ENCODE measurements at places on chromosomes 13 and 19.

- no peak for DNase-seq
Observed at GRCh38 chr19:44820648-44821609, 12.0 kb downstream of the BCAM start.

- peak; percentile 46 for DNase-seq
Observed at GRCh38 chr13:46403851-46404732, 17.0 kb upstream of the RUBCNL start.

GRCh38 chr19:55156202-55157063, 1.1 kb downstream of the TNNI3 start:
- DNase-seq = no peak

GRCh38 chr13:97535614-97536013, 101.6 kb downstream of the RAP2A start:
- DNase-seq = no peak

DNA sequence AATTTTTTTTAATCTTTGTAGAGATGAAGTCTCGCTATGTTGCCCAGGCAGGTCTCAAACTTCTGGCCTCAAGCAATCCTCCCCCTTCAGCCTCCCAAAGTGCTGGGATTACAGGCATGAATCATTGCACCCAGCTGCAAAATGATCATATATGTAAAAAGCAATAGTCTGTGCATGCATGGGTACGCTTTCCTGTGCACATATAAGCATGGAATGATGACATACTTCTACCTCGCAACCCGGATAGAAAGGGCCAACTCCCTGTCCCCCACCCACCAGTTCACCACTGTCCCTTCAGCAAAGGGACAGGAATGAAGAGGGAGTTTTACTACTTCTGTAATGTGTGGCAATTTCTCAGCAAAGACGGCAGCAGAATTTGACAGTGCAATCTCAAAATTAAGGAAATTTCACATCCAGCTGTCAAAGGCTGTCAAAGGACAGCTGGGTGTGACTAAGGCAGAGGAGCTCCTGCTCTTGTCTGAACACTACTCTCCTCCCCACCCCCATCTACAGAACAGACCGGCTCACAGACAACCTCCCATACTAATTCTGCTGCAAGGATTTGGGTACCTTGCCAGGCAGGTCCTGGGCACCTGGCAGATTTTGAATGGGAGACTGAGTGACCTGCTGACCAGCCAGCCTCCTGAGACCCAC, 95.6 kb downstream of the TSHZ3 start:
- DNase-seq = no peak

DNA sequence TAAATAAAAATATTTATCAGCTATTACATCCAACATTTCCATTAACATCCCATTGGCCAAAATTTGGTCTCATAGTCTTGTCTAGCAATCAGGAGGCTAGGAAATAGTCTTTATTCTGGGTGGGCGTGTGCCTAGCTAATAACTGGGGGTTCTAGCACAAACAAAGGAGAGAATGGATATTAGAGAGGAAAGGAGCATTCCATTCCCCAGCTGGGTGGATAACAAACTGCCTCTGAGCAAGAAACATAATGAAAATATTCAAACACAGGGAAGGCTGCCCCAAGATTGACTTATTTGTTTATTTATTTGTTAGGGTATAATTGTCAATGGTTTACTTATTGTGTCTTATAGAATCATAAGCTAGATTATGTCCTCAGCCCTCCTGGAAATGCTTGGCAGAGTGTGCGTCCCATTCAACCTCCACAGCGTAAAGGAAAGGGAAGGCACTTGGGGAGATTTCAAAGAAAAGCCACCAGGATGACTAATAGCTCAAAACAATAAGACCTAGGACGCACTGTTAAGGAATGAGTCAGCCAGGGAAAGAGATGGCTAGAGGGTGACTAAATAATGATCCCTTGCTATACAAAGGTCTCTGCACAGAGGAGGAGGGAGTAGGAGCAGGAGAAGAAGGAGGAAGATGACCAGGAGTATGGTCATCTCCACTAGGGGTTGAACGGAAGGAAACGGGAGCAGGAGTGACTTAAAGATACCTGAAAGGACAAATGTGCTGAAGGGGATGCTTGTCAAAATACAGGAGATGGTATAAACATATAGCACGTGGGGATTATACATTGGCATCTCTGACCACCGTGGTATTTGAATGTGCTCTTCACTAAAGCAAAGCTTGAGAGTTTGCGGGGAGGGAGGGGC, 23.5 kb upstream of the USP12 start:
- DNase-seq = no peak

DNA sequence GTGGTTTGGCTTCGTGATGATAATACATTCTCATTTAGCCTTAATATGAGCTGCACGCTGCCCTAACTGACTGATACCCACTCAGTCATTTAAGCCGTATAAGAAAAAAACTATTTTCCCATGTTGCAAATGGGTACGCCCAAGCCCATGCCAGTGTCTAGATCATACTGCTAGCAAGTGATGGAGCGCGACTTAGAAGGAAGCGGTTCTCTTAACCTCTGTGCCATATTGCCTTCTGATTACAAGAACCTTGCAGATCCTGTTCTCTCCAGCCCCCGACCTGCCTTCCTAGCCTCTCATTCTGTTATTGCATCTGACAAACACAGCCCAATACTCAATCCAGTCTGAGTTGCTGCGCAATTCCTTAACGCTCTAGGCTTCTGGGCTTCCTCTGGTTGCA, 603 bp downstream of the GPALPP1 start:
- no peak for DNase-seq

DNA sequence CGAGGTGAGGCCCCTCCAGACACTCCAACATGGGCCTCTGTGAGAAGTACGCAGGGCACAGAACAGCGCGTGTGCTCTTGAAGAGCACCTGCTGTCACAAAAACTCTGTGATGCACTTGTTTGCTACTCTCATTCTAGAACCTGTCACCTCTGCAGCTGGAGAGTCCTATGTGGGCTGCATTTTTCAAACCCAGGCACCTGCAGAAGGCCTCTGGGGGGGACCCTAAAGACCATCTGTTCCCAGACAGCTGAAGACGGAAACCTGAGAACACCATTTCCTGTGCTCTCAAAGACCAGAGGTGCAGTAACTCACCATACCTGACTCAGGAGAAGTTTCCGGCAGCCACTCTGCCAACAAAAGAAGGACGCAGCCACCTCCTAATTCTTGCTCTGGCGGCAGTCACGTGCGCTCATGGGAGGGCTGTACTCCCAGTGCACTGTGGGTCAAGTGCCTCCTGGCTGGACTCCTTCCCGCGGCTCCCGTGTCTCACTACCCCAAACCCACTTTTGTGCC, 28.1 kb downstream of the RANBP3 start:
- no peak for DNase-seq

- DNase-seq = no peak
Observed at GRCh38 chr19:48329167-48329891, 4.0 kb downstream of the EMP3 start.

DNA sequence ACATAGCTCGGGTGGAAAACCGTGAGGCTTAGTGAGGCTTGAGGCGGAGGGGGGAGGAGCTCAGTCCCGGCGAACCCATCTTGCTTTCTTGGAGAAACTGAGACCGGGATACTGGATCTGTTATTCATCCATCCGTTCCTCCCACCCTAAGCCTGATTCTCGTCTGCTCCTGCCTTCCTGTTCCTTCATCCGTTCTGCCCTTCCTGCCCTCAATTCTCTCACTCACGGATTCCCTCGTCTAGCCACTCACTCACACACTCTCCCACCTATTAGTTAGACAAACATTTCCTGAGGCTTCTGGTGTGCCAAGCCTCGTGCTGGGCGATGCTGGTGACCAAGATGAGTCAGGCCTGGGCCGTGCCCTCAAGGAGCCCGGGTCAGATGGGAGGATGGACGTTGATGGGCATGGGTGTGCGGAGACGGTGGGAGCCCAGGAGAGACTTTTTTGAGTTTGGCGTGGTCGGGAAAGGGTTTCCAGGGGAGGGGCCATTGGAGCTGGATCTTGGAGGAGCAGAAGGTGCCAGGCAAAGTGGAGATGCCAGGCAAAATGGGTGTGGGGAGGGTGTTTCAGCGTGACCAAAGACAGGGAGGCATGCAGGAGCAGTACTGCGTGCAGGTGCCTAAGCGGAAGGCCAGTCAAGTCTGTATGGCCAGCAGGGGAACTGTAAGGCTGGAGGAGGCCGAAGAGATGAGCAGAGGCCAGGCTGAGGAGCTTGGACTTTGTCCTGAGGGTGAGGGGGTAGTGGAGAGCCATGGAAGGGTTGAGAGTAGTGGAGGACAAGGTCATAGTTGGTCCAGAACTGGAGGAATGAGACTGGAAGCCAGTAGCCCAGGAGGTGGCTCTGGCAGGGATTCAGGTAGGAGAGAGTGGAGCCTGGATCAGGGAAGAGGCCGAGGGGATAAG, 7.4 kb upstream of the CNFN start:
- DNase-seq = no peak

GRCh38 chr13:110511509-110512181, 49.9 kb downstream of the RAB20 start:
- no peak for DNase-seq

DNA sequence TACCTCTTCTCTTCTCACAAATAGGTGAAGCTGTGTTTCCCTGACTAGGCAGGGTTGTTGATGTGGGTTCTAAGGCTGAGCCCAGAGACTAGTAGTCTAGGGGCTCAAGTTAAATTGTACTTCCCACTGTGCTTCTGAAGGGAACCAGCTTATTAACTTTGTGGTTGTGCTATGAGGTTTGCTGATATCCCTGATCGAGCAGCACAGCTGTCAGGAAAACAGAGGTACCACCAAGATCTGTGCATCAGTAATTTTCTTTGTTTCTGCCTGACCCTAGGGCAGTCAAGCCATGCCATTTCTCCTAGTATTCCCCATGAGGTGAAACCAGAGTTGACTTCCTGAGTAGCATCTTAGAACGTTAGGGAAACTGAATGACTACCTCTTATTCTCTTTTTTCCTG, 853.8 kb upstream of the MIR17HG start:
- DNase-seq = no peak

- DNase-seq = no peak
Observed at GRCh38 chr13:29561918-29562317, 33.6 kb downstream of the SLC7A1 start.

GRCh38 chr19:33552191-33552927, 30.8 kb upstream of the PEPD start:
- no peak for DNase-seq

DNA sequence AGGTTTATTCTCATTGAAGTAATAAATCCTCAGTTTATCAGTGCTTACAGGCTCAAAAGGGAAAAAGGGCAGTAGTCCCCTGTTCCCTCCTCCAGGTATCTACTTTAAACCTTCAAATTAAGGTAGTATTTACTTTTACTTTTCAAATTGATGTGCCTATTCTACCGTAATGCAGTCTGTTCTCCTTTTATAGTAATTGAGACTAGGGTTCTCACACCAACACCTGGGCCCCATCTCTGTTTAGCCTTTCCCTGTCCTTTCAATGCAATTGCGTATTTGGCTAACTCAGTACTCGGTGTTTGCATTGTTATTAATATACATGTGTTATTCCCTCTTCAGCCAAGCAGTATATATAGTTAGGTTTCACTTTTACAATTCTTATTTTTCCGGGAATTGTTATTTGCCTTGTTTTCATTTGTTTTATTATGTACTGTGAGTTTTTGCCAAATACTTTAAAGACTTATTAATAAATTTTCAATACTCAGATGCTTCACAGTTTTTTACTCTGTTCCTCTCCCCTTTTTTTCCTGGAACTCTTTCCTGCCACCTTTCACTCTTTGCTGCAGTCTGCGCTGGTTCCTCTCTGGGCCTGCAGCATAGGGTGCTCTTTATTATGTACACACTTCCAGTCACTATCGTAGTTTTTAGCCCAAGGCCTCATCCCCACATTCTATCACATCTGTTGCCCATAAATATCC, 30.3 kb downstream of the USPL1 start:
- no peak for DNase-seq

GRCh38 chr13:64529874-64530485, 2700.2 kb downstream of the PCDH9 start:
- no peak for DNase-seq

GRCh38 chr13:59829690-59830089, 334.0 kb downstream of the DIAPH3 start:
- DNase-seq = no peak

GRCh38 chr13:38566023-38566422, 120.9 kb upstream of the FREM2 start:
- DNase-seq = no peak

GRCh38 chr13:51978796-51979556, 32.3 kb downstream of the ATP7B start:
- no peak for DNase-seq

GRCh38 chr19:51461723-51462161, 3.5 kb upstream of the SIGLEC8 start:
- peak; percentile 61 for DNase-seq

GRCh38 chr19:14081797-14082674, 3.5 kb downstream of the C19orf67 start:
- DNase-seq = no peak

DNA sequence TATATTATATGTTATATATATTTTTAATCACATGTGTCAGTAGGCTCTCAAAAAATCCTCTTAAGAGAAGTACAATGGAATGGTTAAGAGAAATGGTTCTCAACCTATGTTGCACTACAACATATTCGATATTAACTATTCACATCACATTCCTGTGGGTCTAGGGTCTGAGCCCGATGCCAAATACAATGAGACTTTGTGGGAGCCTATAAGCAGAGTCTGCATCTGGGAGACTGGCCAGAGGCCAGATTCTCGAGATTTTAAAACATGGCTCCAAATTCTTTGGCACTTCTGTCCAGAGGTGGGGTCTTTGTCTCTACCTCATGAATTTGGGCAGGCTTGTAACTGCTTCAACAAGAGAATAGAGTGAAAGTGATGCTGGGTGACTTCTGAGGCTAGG, 79.4 kb upstream of the NBEA start:
- no peak for DNase-seq

- DNase-seq = no peak
Observed at GRCh38 chr19:4357095-4357797, 13.9 kb downstream of the MPND start.

DNA sequence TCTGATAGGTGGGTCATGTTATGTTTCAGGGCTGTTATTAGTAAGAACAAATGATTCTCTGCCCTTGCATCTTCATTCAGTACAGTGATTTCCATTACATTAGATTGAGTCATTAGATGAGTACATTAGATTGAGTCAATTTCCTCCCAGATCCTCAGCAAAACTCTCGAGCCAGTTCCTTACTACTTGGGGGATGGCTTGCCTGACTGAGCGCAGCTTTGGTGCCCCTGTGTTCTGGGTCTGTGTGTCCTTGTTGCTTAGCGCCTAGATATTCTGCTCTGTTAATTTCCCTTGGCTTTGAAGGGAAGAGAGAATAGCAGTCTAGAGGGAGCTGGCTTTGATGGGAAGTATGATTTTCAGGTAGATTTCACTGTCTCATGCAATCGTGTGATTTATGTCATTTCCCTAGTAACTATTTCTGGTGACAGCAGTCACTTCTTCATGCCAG, 19.1 kb upstream of the SCEL start:
- no peak for DNase-seq

DNA sequence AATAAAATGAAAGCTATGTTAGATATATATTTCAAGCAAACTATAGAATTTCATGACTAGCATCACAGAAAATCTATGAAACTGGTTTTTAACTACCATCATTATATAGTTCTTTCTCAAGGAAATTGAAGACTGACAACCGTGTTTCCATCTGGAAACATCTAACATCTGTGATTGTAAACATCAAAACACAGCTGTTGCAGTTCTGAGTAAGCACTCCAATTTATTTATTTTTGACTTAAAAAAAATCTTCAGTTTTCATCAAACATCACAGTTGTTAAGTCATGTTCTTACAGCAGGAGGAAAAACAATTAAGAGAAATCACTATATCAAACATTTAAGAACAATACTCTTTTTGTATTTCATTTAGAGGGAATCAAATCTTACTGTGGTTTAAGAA, 1653.0 kb upstream of the MIR17HG start:
- no peak for DNase-seq
